ENCODE measurements at places on chromosomes 2 and 18.

GRCh38 chr2:224802407-224802806 is 86.2 kb upstream of the CCDC195 start:
- DNase-seq: no peak

DNA sequence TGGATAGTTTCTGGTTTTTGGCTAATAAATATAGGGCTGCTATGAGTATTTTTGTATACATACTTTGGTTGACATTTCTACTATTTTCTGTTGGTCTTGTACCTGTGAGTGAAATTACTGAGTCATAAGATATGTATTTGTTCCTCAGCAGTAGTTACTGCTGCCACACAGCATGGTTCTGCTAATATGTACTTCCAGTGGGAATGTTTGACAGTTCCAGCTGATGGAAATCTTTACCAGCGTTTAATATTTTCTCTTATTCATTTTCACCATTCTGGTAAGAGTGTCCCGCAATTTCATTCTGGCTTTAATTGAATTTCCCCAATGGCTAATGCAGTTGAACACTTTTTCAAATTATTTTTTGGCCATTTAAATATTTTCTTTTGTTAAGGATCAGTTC is 57.9 kb upstream of the IL1R1 start:
- no peak for DNase-seq

DNA sequence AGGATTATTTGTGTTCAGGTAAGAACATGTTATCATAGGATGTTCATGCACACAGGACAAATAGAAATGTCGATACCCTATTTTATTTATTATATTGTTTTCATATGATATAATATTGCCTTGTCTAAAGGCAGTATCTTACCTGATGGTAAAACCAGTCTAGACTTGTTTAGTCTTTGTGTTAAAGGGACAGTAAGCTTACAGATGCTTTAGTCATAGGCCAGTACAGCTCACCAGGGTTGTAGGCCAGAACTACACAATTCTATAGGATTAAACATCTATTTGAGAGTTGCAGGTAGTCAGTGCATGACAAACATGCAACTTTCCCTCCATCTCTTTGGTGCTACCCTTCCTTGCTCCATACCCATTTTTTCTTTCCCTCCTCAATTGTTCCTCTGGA is 158.5 kb downstream of the GALNT3 start:
- no peak for DNase-seq

DNA sequence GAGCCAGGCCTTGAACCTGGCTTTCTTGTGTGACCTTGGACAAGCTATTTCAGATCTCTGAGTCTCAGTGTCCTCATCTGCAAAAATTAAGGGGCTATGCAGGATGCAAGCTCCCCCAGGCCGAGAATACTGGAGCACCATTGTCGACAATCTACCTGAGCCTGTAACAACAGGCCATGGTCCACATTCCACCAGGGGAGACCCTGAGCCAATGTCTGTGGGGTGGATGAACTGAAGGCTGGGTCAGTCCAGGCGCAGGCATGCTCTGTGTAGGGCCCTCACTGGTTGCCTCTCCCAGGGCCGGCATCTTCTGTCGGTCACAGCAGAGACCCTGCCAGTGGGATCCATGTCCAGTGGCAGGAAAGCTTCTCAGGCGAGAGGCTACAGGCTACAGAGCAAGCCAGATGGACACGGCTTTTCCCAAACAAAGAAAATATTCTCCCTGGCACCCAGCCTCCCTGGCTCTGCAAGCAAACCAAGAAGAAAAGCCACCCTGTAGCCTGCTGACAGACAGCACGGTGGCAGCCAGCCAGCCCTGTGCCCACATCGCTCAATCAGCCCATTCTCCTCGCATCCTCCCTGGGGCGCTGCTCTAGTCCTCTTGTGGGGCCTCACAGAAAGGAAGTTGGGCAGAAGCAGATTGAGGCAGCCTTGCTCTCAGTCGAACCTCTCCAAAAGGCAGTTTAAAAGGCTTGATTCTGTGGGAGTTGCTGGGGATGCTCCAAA is 48.7 kb upstream of the FZD7 start:
- no peak for DNase-seq

DNA sequence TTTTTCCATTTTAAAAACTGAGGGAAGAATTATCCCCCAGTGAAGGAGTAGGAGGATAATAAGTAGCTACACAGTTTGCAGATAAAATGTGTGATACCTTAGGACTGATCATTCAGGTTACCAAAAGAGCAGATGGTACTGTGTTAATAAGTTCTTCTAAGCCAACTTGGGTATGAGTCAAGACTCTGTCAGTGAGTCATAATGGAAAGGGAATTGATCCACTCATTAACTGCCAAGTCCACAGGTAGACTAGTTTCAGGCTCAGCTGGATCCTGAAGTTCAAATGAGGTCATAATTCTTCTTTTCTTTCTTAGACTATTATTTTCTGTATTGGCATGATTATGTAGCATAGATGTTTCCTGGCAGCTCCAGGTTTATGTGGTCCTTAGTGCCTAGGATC is 142.4 kb upstream of the ALPP start:
- no peak for DNase-seq

DNA sequence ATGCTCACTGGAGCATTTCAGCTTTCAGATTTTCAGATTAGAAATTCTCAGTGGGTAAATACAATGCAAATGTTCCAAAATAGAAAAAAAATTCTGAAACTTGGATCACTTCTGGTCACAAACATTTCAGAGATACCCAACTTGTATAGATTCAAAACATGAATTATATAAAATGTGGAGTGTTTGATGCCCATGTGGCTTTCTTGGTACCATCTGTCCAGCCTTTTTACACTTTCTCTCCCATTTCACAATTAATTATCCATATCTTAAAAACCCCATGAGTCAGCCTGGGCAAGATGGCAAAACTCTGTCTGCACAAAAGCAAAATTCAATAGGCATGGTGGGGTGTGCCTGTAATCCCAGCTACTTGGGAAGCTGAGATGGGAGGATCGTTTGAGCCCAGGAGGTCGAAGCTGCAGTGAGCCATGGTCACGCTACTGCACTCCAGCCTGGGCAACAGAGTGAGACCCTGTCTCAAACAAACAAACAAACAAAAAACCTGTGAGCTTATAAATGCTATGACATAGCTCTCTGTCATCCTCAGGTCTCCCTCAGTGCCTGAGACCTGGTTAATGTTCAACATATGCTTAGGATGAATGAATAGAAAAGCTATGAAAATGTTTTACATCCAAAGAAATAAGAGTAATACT is 146.3 kb upstream of the TTC39C start:
- no peak for DNase-seq

DNA sequence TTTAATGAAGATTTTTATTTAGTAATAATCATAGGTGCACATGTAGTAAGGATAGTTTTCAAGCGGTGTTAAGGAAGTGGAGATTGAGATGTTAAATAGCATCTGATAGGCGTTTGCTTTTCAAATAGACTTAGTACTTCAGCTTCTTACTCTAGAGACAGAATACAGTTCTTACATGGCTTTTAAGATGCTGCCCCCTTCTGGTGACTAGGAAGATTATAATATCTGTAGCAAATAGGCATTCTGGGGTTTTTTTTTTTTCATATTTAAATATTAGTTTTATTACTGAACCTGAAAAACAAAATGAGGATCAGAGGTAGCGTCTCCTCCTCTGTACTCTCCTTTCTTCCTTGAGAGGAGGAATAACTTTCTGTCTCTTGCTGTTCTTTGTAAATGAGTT is 100.2 kb downstream of the AGAP1 start:
- DNase-seq: no peak
